ENCODE measurements at places on chromosomes 11 and 22.

- no peak for DNase-seq
Observed at GRCh38 chr11:85540181-85540580, 87.0 kb downstream of the DLG2 start.

DNA sequence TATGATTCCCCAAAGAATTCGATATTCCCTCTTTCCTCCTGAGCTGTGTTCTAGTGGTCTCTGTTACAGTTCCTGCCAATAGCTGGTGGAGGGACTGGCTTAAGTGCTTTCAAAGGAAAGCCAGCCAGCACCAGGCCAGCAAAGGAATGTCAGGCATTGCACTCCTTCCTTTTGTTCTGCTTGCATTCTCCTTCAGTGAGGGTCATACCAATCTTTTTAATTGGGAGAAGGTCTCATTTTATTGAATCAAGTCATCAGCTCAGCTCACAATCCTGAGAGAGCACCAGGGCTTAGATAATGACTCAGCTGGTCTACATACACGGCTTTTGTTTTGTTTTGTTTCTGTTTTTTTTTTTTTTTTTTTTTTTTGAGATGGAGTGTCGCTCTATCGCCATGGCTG lies 222.9 kb downstream of the NAV2 start:
- DNase-seq: no peak

GRCh38 chr11:64102005-64102738 lies 63.7 kb downstream of the MACROD1 start:
- no peak for DNase-seq

- DNase-seq: no peak
Observed at GRCh38 chr11:35842958-35843357, 100.9 kb upstream of the LDLRAD3 start.
